RWPE1 (cell line): ENCODE measurements at places on chromosomes 2 and 18.

GRCh38 chr2:234364661-234365060 is 132.2 kb downstream of the ARL4C start:
- no peak for DNase-seq

GRCh38 chr2:158580760-158581159 is 124.0 kb downstream of the PKP4 start:
- no peak for DNase-seq

DNA sequence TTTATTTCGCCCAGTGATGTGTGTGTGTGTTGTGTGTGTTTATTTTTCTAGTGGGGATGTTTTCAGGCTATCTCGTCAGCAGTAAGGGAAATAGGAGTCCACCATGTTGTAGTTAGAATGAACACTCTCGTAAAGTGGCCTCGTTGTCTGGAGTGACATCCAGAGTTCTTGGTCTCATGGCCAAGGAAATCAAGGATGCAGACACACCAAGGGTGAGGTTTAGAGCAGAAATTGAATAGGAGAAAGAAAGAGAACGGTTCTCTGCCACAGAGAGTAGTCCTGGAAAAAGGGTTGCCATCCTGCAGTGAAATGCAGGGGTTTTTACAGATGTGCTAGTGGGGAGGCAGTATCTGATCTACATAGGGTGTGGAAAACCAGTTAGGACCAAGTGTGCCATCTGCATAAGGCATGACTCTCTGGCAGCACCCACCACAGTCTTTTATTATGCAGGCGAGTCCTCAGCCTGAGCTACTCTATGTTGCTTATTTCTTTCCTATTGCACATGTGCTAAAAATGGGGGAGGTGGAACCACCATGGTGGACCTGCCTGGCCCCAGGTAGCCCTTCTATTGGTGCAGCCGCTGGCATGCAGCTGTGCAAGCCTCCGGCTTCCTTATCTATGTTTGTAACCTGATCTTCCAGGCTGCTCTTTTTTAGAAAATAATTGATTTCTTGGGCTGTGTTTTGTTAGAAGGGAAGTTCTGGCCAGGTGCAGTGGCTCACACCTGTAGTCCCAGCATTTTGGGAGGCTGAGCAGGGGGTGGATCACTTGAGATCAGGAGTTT is 23.2 kb downstream of the RALB start:
- DNase-seq = no peak

GRCh38 chr2:239589833-239590232 is 189.0 kb upstream of the HDAC4 start:
- DNase-seq = no peak

GRCh38 chr2:1736045-1736444 is 8.3 kb downstream of the PXDN start:
- DNase-seq = no peak

DNA sequence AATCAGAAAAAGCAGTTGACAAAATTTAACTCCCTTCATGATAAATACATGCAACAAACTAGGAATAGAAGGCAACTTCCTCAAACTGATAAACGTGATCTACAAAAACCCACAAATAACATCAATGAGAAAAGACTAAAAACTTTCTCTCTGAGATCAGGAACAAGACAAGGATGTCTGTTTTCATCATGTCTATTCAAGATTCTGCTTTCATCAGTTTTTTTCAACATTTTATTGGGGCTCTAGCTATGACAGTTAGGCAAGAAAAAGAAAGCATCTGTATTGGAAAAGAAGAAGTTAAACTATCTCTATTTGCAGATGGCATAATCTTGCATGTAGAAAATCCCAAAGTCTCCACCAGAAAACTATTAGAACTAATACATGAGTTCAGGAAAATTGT is 12.3 kb upstream of the CHST10 start:
- DNase-seq = no peak

GRCh38 chr2:205883965-205884364 is 201.7 kb downstream of the NRP2 start:
- no peak for DNase-seq

DNA sequence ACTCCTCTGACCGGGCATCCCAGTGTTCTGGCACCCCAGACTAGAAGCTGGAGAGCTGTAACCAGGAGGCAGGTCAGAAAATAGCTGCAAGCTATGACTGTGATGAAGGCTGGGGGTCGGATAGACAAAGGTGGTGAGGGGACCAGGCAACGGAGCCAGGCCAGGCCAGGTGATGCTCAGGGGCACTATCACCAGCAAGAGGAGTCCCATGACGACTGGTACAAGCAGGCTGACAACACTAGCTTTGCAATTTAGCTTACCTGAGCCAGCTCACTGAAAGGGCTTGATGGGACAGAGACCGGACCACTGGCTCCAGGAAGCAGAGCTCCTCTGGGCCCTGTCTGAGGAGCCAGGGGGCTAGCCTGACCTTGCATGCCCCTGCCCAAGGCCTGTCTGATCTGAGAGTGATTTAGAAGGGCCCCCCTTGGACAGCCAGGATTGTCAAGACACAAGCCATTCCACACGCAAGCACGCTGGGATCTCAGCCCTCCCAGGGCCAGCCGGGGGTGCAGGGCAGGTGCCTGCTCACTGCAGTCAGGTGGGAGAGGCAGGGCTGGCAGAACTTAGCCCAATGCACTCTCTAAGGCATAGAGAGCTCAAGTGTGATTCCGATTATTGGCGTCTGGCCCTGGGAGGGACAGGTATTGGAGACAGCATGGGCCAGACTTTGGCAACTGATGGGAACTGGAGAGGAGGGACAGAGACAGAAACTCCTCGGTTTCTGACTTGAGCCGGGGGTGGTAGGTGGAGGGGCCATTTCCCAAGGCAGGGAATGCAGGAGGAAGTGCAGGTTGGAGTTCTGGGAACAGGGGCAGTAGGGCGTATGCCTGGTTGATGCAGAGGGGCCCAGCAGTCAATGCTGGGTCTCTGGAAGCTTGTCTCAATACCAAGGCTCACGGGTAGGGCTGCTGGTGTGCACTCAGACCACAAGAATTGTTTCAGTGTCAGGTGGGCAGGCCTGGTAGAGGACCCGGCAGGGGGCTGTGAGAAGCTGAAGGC is 47.7 kb downstream of the MYO7B start:
- no peak for DNase-seq

- no peak for DNase-seq
Measured at GRCh38 chr2:164412831-164413230, 208.5 kb downstream of the GRB14 start.

- DNase-seq = peak; percentile 53
Measured at GRCh38 chr2:119647440-119648169, 31.4 kb upstream of the TMEM177 start.

DNA sequence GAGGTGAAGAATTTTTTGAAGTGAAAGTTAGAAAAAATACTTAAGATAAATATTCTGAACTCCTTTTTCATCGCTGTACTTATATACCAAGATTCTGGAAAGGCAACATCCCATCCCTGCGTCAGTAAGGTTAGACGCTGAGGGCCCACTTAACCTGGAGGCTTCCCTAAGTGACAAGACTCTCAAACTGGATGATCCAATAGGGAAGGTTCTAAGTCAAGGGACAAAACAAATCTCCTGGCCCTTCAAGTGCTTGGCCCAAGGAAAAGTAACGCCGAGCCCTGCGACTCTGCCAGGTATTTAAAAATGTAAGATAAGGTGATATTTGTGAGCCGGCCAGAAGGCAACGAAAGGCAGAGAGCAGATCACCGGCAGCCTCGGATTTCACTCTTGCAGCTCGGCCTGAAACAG is 1.3 kb downstream of the STK39 start:
- DNase-seq = no peak

DNA sequence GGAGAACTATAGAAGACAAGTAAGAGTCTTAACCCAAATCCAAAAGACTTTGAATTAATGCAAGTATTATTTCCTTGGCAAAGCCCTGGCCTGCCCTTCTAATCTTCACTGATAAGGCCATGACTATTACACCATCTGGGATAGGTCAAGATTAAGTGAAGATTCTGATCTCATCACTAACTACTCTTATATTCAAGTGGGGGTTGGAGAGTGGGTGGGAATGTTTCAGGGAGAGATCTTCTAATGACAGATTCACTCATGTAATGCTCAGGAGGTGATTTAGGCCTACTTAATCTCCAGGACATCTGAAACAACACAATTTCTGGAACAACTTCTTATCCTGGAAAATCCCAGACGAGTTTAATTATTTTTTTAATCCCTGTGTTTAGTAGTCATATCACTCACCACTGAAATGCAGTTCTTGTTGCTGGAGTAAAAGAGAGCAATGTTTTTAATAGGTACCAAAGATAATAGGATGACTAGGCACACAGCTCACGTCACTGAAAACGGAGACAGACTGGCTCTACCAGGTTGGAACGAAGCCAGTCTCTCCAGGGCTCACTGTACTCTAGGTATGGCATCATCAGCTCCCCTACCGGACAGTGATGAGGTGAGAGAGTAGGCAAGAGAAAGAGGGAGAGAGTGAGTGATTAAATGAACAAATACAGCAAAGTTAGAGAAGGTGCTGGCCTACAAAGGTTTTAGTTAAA is 133.1 kb downstream of the NCKAP5 start:
- DNase-seq = peak; percentile 66

DNA sequence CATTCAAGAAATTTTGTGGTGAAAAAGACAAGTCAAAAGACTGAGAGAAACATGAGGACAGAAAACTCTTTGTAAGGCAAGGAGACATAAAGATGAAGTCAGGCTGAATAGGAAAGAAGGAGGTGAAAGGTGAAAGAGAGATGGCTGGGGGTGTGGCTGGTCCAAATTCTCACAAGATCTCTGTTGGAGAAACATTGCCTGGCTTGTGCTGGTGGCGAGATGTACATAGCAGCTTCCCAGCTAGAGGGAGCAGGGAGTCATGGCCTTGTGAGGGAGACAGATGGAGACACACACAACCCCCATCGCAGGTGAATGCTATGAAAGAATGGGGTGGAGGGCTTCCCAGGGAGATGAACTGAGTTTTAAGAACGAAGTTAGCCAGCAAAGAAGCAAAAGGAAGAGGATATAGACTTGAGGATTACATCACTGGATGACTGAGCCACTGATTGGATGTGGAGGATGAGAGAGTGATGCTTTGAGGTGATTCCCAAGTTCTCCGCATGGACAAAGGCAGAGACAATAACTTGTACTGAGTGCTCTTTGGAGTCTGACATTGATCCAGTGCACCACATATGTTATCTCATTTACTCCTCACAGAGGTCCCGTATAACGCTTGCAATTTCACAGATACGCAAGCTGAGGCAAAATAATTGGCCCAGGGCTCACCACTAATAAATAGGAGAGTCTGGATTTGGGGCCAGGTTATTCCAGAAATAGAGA is 3.7 kb upstream of the EMX1 start:
- no peak for DNase-seq
